ENCODE measurements at places on chromosomes 1 and 21.
A peak's percentile ranks its signal among the peaks of the same experiment; 100 is the strongest.

DNA sequence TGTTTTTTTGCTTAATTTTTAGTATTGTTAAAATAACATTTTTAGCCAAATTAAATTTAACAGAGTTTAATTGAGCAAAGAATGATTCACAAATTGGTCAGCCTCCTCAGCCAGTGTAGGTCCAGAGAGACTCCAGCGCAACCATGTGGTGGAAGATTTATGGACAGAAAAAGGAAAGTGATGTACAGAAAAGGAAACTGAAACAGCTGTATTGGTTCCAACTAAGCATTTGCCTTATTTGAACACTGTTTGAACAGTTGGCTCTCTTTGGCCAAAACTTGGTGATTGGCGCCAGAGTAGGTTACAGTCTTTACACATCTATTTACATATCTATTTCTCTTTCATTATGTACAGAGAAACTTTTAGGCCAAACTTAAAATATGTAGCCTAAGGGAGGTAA is 19.4 kb downstream of the RPS6KC1 start:
- no peak for DNase-seq

GRCh38 chr1:228101994-228102790 is 933 bp downstream of the C1orf35 start:
- no peak for DNase-seq

DNA sequence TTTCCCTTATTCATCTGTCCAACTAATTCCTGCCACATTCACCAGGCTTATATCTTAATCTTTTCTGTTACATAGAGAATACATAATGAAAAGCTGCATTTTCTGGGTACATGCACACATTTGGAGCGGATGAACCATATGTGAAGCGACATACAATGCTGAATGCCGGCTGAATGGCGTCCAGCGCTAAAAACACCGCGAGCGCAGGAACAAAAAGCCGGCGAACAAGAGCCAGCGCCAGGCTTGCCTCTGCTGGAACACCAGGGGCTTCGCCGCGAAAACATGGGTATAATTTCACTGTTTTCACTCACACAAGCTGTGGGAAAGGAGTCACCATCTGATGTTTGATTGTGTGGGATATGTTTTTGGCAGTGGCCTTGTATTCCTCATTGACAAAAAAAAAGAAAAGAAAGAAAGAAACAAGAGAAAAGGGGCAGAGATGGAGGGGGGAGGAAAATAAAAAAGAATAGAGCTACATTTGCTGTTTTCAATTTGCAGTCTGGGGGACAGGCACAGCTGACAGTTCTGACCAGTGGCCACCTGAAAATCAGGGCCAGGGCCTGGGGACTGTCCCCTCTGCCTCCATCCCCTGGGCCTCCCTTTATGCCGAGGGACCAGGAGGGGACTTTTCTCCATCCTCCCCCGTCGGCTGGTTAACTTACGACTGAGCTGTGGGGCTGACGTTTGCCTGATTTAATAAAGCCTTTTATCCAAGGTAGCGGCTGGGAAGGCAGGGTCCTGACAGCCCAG is 70.2 kb upstream of the OLIG2 start:
- peak; percentile 31 for DNase-seq

- no peak for DNase-seq
Measured at GRCh38 chr1:228405979-228406228, 731 bp downstream of the TRIM11 start.

DNA sequence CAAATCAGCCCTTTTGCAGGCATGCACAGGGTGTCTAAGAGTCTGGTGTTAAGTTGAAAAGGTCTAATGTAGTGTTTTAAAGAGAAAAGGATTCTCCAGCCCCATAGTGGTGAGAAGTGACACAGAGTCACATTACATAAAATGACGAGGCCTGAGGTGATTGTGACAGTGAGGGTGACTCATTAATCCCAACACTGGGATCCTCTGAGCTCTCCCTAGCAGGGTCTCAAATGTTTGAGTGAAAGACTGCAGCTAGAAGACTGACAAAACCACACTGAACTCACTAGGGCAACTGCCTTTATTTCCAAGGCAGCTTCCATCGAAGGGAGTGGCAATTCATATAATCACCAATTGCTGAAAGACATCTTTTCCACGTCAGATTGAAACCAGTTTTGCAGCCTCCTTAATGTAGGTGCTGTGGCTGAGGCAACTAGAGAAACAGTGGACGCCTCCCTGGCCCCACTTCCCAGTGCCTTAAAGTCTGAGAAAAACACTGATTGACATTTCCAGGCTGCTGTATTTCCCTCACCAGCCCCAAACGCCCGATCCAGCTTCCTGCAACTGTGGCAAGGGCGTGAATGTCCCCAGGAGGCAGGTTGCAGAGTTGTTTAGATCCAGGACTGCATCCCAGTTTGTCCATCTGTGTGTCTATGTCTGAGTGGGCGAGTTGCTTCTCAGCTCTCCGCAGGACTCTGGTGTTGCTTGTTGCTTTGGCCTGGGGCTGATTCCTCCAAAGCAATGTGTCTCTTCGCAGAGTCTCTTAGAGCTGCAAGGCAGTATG is 81.4 kb downstream of the RUNX1 start:
- no peak for DNase-seq

GRCh38 chr21:44529503-44530125 is 10.4 kb downstream of the KRTAP10-1 start:
- no peak for DNase-seq

DNA sequence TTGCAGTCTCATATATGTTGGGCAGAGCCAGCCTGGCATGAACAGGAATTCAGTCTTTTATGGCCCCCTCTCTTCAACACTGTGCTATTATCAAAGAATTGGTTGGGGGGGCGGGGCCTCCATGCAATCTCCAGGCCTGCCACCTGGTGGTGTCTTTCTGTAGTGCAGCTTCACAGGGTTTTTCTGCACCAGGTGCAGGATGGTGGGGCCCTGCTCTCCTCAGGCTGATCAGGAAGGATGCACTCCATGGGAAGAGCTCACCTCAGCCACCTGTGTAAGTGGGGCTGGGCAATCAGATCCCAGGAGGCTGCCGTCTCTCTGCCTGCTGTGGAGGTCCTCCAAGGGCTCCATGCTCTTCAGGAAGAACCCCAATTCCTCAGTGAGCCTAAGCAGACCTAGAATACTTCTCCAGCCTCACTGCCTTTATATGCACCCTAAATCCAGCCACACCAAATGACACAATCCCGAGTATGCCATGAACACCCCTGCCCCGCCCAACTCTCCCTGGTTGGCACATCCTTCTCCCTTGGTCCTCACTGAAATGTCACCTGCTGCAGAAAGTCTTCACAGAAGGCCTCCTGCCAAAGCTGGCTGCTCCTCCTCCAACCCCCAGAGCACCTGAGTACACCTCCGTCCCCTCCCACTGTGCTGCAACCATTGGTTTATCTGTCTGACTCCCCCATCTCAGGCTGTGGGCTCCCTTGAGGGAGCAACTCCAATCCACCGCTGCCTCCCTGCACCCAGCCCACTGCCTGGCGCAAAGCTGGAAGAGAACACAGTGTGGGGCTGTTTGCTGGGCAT is 16.5 kb downstream of the STK40 start:
- DNase-seq = peak; percentile 66

- no peak for DNase-seq
Measured at GRCh38 chr21:33403128-33403785, at the start of gene IFNGR2. Gene IFNGR2 (plus strand): TSS chr21:33403413. CDS start chr21:33403544, 131 bp downstream.

- DNase-seq = no peak
Measured at GRCh38 chr21:40316104-40316503, 448.9 kb downstream of the PCP4 start.

DNA sequence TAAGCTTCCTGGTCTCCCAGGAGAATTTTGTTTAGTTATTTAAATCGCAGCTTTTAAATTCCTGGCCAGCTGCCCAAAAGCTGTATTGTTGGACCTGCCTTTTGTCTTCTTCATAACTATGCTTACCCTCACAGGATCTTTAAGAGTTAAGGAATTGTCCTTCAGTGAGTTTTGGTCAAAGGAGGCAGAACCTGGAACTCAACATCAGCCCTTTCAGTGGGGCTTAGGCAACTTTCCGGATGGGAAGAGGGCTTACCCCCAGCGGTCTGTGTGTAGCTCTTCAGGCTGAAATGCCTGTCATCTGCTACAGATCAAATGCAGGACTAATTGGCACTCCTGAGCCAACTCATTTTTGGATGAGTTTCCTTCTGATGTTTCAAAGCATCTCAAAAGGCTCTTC is 402.6 kb downstream of the SIPA1L2 start:
- no peak for DNase-seq

DNA sequence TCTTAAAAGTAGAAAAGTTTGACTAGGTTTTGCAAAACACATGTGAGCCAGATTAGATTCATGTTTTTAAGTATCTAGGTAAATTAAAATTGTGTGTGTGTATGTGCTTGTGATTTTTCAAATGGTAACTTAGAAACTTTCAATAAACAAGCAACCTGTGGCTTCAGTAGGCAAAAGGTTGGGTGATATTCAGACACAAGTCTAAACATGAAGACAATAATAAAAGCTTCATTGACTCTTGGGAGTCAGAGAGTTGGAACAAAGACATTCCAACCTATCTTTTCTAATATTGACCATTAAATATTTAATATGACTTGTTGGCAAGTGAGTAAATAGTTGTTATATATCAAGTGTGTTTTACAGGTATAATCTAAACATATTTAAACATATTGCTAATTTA is 1049.6 kb upstream of the ADGRL4 start:
- DNase-seq = no peak

All from midbrain (tissue), 1 donor.